Calu3 (cell line): ENCODE measurements at places on chromosomes 7 and 10. TPM values are rescaled to one million over a fixed set of nuclear protein-coding genes. Genes with fewer than 3 reads are reported as not detected.

Gene TMEM196
- total RNA-seq = not detected in 2 replicates

Gene HTRA1
- 1.3 and 2.4 TPM in 2 replicates for total RNA-seq

DNA sequence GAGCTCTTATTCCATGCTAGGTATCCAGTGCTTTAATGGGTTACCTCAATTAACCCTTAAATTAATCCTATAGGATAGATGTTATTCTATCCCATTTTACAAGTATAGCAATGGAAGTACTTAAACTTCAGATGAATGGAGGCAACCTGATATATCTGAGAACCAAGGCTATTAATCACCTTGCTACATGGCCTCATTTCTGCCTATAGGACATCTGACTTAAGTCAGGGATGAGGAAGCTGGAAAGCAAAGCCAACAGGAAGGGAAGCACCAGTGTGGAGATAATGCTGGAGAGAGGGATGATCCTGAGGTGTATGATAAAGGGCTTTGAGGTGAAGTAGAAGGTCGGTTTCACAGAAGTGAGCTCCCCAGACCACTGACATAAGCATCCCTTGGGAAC is 132.3 kb downstream of the CHN2 start:
- no peak for DNase-seq

DNA sequence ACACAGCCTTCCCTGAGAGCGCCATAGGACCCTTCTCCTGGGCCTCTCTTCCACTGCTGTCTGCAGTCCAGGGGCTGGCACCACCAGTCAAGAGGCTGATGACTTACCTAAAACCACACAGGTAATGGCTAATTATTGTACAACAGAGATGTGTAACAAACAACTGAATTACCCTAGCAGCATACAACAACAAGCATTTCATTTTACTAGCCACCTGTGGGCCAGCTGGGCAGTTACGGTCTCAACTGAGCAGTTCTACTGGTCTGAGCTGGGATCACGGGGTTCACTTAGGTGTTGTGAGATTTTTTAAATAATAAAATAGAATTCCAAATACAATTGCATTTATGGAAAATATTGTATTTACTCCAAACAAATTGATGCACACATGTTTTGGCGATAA is 431.9 kb downstream of the TNS3 start:
- DNase-seq = no peak

- DNase-seq = no peak
Observed at GRCh38 chr10:75195035-75195763, 15.4 kb upstream of the VDAC2 start.

Gene ADCK2
- total RNA-seq = 12.6 and 13.1 TPM in 2 replicates

DNA sequence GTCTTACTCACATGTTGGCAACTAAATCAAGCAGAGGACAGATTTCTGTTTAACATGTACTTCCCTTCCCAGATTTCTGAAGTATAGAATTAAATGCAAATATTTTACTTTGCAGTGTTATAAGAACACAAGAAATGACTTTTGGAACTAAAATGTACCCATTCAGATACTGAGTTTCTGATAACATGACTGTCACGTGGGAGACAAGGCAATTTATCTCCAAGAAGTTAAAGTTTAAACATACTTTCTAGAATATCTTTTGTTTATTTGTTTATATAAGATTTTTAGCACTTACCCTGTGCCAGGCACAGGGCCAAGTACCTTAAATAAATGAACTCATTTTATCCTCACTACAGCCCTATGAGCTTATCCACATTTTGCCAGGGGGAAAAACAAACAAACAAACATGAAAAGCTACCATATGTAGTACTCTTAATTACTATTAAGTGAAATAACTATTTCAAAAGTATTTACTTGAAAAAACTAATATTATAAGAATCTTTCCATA is 807.1 kb upstream of the KCND2 start:
- DNase-seq = no peak

DNA sequence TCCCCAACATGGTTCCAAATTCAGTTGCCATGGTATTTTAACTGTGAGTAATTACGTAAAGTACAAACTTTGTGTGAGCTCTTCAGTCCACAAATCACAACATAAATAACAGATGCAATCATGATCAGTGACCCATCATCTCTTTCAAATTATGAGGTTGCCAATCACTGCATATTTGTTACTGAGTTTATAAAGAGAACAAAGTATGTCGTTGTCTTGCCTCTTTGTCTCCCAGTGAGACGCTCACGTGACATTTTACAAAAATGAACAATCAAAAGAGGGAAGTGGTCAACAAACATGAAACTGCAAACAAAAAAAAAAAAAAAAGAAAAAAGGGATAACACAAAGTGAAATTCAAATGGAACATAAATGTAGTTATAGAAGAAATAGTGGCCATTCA is 122.7 kb upstream of the PDSS1 start:
- DNase-seq = no peak

Gene FOXI2
- not detected in 2 replicates for total RNA-seq

Gene PDE1C
- total RNA-seq = 25.1 and 34.0 TPM in 2 replicates
